Stimulated activated CD8-positive, alpha-beta memory T cell treated with anti-CD3 and anti-CD28 coated beads, Interleukin-4, amount 100 ng/mL, for 1 hour (primary cell): ENCODE measurements at places on chromosomes 6 and 20.

- no peak for DNase-seq
These were observed 225.9 kb downstream of the TBXT start for GRCh38 chr6:165941786-165942185.

DNA sequence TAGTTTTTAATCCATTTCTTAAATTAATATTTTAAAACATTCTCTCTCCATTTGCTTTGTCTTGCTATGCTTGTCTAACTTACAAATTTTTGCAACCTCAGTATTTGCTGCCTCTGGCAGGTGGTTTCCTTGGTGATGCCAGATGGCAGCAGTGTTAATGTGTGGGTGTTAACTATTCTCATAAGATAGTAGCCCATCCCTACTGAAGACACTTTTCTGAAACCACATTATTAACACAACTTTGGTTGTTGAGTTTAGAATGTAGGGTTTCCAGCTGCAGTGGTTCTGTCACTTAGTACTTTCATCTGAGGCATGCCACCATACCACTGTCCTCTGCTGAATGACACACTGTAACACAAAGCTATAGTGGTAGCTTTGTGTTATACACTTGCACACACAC lies 75.1 kb downstream of the MYO6 start:
- DNase-seq, result no peak

GRCh38 chr6:112752791-112753190 lies 405.7 kb downstream of the RFPL4B start:
- DNase-seq, result no peak

DNA sequence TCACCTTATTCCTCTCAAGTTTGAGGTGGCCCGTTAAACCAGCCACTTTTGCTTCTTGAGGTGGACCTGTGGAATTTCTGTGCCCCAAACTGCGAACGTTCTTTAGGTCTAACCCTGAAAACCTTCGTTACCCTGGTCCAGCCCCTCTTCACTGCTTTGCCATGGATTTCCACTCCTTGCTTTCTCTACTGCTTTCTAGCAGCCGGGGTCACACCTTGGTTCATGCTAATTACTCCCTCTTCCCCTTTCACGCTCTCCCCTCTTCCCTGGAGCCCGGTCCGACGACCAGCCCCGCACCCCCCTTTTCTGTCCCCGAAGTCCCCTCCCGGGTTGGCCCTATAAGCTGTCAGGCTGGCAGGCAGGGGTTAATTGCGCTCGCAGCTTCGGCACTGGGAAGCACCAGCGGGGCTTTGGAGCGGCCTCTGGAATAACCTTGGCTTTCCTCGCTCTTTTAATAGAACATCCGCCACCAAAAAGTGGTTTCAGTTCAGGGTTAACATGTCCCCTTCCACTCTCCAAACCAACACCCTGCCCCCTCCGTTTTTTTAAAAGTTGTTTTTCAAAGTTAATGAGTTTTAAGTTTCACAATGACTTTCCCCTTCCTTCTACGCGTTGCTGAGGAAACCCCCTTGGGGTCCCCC lies 1.4 kb upstream of the HIVEP1 start:
- no peak for DNase-seq
